ENCODE measurements at places on chromosomes 5 and 9.

GRCh38 chr5:74321326-74321725 lies 319.2 kb downstream of the ENC1 start:
- no peak for DNase-seq

DNA sequence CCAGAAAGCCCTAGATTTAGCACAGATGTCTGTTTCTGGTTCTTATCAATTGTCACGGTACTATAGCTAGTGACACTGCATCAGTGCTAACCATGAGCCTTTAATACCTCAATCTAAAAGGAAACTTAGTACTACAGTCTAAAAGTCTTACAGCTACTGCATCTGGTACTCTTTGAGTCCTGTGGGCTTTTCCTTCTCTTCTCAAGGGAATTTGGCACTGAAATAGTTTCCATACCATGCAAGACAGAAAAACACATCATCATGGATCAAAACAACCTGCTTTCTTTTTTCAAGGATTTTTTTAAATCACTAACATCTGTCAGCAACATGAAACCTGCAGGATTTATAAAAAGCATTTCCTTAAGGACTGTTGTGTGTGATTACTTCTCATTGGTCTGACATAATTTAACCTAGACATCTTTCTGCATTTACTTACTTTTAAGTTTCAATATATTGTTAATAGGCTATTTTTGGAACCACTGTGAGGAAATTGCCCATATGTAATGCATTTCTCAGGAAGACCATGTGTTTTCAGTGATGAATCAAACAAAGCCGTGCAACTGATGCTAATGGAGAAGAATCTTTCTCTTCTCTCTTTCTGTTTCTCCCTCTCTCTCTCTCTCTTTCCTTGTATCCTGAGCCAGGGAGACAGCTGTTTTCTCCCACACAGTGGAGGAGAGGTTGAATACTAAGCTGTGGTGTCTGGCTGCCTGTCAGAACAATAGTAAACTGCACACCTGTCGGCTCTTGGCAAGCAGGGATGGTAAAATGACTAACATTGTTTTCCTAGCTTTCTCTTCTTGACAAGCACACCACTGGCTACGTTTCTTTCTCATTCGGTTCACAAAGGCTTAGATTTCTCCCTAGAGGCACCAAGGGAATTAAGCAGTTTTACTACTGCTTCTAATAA lies 273.4 kb downstream of the CSNK1G3 start:
- no peak for DNase-seq

- no peak for DNase-seq
Measured at GRCh38 chr9:113771199-113771598, 104.9 kb upstream of the ZNF618 start.

DNA sequence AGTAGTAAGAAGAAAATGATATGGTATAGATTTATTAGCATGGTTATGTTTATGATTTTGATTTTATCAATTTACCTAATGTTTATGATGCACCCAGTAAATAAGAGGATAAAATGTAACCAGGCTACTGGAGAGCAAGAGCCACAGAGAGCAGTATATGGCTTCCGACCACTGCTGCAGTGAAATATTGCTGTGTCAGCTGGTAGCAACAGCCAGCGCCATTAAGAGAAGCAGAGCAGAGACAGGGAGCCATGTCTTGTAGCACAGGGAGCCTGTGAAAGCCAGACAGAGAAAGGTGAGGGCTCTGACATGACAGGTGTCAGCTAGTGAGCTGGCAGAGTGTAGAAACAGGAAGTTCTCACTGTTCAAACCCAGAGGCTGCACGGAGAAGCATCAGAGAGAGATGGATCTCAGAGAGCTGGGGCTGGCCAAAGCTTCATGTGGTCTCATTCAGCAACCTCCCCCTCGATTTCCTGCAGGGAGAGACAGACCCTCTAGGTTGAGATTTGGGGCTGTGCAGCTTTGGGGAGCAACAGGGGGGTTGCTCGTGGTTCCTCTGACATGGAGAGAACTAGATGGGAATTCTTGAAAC lies 202.1 kb downstream of the MED10 start:
- DNase-seq = no peak

- no peak for DNase-seq
Measured at GRCh38 chr5:176732736-176733405, 77.5 kb upstream of the UNC5A start.

DNA sequence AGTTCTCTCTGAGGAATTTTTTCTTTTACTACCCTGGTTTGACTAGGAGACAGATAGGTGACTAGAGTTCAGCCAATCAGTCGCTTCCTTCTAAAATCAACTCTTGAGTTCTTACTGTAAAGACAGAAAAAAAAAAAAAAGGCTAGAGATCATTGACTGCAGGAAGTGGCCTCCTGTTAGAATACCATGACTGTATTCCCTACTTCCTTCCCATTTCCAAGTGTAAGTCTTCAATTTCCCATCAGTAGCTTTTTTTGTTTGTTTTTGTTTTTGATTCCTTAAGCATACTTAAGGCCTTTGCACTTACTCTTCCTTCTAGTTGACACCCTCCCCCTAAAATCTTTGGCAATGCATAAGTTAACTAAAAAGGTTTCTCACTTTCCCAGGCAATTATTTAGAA lies 154.3 kb downstream of the HMHB1 start:
- DNase-seq = no peak

GRCh38 chr9:107584186-107584585 lies 94.6 kb upstream of the KLF4 start:
- DNase-seq = no peak

- DNase-seq = no peak
Measured at GRCh38 chr5:143261748-143262392, 141.6 kb downstream of the NR3C1 start.

DNA sequence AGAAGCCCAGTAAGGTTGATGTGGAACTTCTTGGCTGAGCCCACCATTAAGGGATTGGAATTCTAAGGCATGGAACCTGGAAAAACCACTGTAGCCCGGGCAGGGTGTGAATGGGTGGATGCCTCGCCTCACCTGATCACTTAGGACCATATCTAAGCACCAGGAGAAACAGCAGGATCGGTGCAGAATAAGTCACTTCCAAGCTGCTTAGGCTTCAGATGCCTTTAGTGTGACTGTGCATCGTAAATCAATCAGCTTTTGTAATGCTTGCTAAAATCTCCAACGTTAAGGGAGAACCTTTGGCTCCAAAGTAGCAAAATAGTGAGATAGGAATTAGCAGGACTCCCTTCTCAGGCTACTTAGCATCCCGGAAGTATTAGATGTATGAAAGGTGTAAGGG lies 103.9 kb upstream of the MEGF10 start:
- no peak for DNase-seq

GRCh38 chr5:58855851-58856739 lies 273.2 kb downstream of the RAB3C start:
- DNase-seq = no peak

GRCh38 chr9:12069366-12069765 lies 623.8 kb upstream of the TYRP1 start:
- no peak for DNase-seq

GRCh38 chr9:35348109-35348508 lies 141.8 kb upstream of the RUSC2 start:
- no peak for DNase-seq

DNA sequence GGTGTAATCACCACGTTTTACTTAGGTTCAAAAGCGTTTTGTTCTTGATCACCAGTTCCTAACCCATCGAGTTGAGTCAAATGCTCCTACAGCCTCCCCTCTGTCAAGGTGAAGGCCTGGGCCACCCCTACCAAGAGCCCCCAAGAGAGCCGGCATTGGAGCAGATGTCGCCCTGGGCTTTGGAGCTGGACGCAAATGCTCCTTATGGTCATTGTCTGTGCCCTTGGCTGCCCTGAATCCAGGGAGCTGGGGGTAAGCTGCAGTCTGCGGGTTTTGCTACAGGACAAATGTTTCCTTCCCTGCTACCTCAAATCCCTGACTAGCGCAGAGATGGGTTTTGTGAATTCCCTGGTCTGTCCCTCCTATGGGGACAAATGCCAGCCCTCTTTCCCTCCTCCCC lies 4.9 kb downstream of the RNF183 start:
- DNase-seq = no peak

DNA sequence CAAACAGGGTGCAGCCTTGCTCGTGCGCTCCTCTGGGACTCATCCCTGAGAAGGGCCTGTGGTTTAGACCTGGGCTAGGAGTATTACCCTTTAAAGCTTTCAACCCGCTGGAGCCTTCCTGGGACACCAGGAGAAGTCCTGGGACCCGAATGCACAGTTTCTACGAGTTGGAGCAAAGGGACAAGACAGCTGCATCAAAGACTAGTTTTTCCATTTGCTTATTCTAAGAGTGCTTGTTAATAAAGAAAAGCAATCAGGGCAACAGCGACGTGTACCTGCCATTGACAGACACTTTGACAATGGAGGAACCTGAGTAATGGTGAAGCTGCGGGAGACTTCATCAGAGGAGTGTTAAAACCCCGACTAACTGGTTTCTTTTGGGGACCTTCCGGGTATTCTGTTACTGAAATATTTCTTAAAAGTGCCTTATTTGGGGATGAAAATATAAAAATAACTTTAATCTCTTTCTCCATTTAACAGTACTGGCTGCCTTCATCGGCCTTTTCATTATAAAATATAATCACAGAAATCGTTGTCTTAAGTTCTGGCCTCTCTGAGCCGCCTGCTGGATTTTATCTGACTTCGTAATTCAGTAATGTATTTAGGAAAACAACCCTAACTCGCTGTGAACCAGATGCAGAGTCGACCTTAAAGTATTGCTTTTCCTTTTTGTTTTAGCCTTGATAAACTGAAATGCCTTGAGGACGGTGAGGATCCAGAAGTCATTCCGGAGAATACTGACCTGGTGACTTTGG lies 732 bp downstream of the SNAPC3 start:
- DNase-seq = no peak

GRCh38 chr5:129820-130219 lies 37.9 kb downstream of the PLEKHG4B start:
- no peak for DNase-seq

DNA sequence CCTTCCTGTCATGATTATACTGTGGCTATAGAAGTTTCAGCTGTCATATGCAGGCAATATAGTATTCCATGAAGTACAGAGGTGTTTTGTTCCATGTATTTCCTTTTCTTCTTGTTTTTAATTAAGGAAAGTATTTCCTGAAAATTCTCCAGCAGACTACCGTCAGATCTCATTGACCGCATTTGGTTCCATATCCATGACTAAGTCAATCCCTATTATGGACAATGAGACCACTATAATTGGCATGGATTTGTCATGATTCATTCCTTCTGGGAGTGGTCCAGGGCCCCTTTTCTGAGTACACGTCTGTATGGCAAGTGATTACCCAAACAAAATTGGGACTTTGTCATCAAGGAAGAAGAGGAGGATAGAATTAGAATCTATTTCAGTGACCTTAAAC lies 283.2 kb upstream of the CLINT1 start:
- no peak for DNase-seq

- DNase-seq = no peak
Measured at GRCh38 chr9:35937227-35937626, 20.7 kb downstream of the OR2S2 start.

DNA sequence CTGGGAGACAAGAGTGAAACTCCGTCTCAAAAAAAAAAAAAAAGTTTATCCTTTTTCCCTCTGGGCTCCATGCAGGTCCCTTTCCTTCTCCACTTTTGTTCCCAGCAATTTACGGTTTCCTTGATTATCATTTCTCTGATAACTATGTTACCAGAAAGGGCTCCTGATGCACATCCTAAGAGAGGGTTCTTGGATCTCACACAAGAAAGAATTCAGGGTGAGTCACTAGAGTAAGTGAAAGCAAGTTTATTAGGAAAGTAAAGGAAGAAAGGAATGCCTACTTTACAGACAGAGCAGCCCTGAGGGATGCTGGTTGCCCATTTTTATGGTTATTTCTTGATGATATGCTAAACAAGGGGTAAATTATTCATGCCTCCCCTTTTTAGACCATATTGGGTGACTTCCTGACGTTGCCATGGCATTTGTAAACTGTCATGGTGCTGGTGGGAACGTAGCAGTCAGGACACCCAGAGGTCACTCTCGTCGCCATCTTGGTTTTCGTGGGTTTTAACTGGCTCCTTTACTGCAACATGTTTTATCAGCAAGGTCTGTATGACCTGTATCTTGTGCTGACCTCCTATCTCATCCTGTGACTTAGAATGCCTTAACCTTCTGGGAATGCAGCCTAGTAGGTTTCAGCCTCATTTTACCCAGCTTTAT lies 13.5 kb upstream of the MELK start:
- DNase-seq = no peak

- DNase-seq = no peak
Measured at GRCh38 chr9:134192951-134193731, 28.8 kb upstream of the RNU6ATAC start.

DNA sequence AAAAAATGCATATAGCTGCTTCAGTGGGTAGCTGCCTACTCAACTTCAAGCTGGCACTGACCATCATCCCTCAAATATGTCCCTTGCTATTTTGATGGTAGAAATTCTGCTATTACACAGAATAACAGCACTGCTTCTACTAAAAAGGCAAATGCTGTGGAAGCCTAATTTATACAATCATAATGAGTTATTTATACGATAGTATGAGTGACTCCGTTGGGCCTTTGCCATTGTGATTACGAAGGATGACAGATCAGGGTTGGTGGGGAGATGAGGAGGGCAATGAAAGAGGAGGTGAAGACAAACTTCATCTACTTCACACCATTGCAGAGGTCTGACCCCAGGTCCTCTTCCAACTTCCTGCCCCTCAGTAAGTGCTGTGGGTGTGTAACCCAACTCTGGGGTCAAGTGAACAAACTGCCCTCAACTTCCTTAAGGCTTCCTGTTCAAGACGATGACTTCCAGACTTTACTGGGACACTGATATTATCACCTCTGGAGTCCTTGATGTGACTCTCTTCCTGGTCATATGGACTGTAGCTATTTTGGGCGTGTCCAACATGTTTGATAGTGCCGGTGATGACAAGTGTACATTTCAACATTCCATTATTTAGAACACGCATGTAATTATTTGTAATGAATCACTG lies 74.1 kb upstream of the RPS23 start:
- no peak for DNase-seq

DNA sequence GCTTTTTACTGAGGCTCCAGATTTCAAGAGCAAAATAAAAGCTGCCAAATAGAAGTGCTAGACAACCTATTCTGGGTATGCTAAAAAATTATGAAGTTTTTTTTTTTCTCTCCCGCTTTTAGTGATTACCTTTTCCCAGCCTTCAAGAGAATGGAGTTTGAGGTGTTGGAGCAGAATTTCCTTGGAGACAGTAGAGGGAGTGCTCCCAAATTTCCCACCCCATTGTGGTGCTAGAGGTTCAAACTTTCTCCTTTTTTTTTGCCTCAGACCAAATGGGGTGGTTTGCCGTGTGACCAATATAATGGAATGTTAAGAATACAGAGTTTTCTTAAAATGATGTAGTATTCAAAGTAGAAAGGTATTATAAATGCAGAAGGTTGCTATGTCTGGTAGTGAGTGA lies 244.2 kb upstream of the RIOK2 start:
- no peak for DNase-seq

All from activated CD4-positive, alpha-beta T cell treated with anti-CD3 and anti-CD28 coated beads, Interleukin-2, amount 50 U/mL, for 24 hours (primary cell).